DMS53 (cell line): ENCODE measurements at places on chromosomes 3 and 15.

- DNase-seq = no peak
Observed at GRCh38 chr3:60126511-60127304, 1076.9 kb upstream of the CFAP20DC start.

- DNase-seq = no peak
Observed at GRCh38 chr3:45590822-45591546, 3.6 kb upstream of the LIMD1 start.

GRCh38 chr3:156383441-156384025 is 171.4 kb downstream of the SSR3 start:
- no peak for DNase-seq

GRCh38 chr15:38041576-38041975 is 107.1 kb downstream of the TMCO5A start:
- no peak for DNase-seq

DNA sequence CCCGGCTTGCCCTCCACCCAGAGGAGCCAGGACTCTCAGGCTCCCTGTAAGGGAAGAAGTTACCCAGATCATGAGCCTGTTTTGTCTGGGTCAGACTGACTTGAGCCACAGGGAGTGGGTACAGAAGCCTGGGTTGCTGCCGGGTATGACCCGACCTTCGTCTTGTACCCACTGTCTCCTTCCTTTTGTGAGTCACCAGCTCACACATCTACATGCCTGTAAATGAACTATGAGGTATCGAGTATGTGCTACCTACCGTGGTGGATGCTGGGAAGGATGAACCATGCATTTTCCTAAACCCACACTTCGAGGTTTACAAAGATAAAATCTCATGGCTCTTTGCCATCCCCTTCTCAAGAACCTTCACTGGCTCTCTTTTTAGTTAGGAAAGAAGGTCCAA is 56.9 kb downstream of the CACNA1D start:
- no peak for DNase-seq

DNA sequence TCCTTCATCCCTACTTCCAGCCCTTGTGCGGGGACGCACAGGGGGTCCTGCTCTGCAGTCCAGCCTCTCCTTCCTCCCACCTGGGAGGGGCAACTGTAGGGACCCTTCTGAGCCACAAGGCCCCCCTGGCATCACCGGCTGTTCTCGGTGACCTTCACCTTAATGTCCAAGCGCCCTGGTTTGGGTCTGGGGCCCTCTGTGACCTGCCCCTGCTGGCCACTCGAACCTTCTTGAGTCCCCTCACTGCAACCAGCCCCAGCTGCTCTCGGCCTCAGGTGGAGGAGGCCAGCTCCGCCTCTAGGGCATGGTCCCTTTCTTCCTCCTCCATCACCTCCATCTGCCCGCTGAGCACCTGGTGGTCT is 57.9 kb downstream of the RGMA start:
- no peak for DNase-seq

GRCh38 chr15:61681038-61681418 is 379.2 kb downstream of the VPS13C start:
- DNase-seq = peak; percentile 56

- DNase-seq = peak; percentile 73
Observed at GRCh38 chr3:195558602-195559001, 15.5 kb upstream of the PPP1R2 start.

DNA sequence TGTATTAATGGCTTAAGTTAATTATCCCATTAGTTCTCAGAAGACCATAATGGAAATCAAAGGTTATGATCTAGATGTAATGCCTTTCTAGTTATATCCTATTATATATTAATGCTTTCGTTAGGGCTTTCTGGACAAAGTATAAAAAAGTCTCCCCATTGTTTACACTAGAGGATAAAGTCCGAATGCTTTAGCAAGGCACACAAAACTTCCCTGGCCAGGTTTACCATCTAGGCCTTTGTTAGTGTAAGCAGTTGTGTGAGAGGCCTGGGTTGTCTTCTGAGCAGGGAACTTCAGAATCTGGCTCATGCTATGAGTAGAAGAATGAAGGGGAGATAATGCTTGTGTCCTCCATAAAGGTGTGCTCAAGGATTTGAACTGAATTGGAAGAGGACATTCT is 106.3 kb upstream of the MEIS2 start:
- DNase-seq = no peak

DNA sequence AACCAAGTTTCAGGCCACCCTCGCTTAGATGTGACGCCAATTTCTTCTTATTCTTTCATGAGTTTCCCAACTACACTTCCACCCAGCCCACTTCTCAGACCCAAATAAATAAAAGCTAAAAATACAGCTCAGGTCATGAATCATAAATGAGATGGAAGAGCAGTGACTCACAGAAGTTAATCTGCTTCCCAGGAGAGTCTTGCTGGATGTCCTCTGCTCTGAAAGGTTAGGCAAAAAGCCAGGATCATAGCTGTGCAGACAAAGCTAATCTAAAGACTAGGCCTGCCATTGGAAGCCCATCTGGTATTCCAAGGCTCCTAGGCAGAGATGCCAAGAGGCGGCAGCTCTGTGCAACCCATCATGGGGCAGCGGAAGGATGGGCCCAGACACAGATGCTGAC is 24.1 kb downstream of the SHC4 start:
- peak; percentile 8 for DNase-seq

DNA sequence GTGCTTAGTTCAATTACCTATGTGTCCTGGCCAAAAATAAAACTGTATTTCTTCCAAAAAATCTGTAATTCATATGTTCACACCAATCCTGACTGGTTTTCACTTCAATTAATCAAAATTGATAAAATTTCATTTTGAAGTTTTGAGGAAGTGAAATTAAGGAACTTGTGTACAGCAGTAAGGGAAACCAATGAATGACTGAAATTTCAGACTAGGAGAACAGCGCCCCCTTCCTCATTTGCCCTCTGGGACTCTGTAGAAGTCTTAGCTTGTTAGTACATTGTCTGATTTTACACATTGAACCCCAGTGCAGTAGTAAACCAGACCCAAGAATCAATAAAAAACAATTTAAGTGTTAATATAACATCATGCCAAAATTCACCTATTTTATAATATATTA is 495.3 kb upstream of the AGTR1 start:
- DNase-seq = peak; percentile 12

- peak; percentile 83 for DNase-seq
Observed at GRCh38 chr3:99875929-99876841, 58.5 kb downstream of the CMSS1 start.
